Umbilical cord (tissue), 2 donors: ENCODE measurements at places on chromosomes 1 and 21. TPM values are rescaled to one million over a fixed set of nuclear protein-coding genes. Genes with fewer than 3 reads are reported as not detected.

DNA sequence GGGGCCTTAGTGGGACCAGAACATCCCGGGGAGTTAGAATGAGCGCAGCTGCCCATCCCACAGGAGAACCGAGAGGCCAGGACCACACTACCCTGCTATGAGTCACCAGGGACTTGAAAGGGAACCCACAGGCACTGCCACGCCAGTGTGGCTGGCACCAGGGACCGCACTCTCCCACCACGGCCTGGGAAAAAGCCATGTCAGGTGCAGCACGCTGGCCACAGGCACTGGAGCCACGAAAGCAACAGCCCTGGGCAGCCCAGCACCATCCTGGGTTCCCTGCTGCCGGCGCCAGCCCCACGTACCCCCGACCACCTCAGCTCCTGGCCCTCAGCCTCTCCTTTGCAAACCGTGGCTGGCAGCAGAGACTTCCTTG, 14.1 kb upstream of the TMEM240 start:
- no peak for DNase-seq

- DNase-seq = peak; percentile 98
These were observed 79.7 kb downstream of the TBX19 start for GRCh38 chr1:168360151-168361021.

- DNase-seq = no peak
These were observed 7.3 kb downstream of the FCRLB start for GRCh38 chr1:161728376-161729226.

DNA sequence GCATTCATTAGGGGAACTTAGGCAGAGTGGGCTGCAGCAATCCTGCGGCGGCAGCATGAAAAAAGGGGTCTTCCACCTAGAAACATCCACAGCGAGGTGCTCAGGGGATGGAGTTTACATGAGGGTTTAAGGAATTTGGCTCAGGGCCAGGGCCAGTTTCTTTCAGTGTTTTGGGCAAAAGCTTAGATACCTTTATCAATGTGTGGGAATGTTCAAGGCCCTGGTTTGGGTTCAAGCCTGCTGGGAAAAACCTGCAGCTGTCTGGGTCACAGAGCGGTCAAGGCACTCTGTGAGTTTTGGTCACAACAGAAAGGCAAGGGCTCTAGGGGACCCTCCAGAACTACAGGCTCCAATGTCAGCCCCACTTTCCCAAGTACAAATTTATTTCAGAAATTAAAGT, 230.3 kb downstream of the DISC1 start:
- DNase-seq = no peak

GRCh38 chr1:99236756-99237155, 27.5 kb upstream of the PLPPR4 start:
- no peak for DNase-seq

DNA sequence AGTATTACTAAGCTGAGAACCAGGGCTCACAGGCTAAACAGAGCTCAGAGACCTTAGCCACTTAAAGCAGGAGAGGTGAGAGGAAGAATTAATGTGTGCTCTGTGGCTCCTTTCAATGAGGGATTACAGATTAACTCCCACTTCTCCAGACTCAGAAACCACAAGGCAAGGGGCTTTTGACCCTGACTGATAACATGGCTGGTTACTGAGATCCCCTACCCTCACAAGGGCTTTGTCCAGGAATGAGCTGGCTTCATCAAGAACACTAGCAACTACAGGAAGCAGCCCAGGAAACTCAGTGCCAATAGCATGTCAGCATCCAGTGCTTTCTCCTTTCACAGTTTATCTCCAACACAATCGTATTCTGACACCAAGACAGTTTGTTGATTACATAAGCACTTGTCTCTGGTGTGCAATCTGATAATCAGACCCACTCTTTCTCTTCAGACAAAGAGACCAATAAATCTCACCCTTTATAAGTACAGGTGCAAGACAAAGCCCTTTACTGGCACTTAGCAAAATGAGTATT, 38.8 kb downstream of the ERI3 start:
- no peak for DNase-seq

- DNase-seq = no peak
These were observed 421.5 kb upstream of the USP24 start for GRCh38 chr1:55636696-55637095.

DNA sequence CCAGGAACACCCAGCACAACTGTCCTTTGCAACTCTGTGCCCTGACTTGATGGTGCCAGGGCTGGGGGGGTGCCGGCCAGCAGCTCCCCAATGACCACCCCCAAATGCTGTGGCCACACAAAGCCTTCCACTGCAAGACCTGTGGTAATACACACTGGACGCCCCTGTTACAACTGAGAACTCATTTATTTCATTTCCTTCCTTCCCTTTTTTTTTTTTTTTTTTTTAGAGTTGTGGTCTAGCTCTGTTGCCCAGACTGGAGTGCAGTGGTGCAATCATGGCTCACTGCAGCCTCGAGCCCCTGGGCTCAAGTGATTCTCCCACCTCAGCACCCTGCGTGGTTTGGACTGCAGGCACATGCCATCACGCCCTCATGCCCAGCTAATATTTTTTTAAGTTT, 25.2 kb downstream of the TP73 start:
- DNase-seq = no peak

- no peak for DNase-seq
These were observed 162.1 kb downstream of the PATJ start for GRCh38 chr1:61904354-61904753.

- DNase-seq = no peak
These were observed 21.7 kb upstream of the COL6A1 start for GRCh38 chr21:45959779-45960390.

DNA sequence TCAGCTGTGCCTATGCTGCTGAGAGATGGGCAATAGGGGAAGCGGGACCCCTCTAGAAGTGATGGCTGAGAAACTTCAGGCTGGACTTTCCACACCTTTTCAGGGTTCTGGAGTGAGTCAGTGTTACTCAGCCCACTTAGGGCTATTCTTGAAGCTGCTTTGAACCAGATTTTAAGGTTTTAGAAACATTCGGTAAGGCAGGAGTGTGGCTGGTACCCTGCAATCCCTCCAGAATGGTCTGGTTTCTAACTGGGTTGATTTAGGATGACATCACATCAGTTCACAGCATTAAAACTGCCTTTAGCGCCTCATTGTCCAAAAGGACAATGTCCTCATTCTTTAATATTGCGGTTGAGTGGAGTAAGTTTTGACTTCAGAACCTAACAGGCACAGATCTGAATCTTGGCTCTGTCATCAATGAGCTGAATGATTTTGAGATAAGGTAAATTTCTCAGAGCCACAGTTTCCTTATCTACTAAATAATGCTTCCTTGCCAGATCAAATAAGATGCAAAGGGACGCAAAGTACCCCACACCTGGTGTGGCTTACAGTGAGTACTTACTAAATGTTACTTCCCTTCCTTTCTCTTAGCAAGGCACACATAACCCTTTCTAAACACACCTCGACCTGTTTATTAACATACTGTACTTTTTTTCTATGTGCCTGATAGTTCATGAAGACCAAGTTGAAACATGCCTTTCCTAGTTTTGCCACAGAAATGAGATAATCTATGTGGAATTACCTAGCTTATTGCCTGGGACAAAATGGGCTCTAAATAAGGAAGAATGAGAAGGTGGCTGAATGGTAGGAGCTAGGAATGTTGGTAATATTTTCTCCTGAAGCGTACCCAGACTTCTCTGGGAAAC, 209.8 kb downstream of the ROR1 start:
- DNase-seq = no peak

DNA sequence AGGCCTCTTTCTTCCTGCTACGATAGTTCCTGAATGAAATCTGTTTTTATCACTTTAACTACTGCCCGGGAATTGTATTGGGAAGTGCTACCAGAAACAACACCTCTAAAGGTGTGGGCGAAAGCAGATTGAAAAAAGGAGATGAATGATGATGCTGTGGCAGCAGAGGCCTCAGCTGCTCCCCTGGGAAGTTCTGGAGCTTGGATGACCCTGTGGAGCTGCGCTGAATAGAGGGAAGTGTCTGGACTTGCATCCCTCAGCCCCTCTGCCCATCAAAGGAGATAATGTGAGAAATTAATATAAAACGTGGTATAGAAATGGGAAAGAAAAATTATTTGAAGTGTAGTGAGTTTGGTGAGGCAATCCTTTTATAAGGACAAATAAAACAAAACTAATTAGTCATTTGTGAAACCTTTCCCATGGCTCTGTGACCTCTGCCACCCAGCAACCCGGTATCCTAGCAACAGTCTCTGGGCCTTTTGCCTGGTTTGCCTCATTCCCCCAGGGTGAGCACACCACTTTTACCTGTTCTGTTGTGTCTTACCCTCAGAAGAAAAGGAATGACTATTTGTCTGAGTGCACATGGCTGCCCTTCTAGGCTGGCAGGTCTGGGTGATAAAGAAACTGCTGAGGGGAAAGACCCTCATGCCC, 21.3 kb downstream of the OVAAL start:
- DNase-seq = no peak

DNA sequence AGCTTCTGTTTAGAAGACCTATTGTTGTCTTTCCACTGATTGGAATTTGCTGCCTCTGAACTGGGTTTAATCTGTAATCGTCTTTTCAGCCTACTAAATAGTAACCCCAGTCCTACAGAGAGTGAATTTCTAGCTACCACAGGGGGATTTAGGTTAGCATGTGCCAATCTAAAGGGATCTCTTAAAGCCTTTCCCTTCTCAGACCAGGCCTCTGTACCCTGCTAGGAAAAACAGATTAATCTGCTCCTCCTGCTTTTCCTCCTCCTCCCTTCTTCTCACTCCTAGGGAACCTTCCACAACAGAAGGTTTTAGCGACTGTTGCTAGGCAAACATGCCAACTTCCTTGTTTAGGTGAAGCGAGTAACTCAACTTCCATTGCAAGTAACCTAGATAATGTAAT, 1.3 kb upstream of the RC3H1 start:
- peak; percentile 75 for DNase-seq

DNA sequence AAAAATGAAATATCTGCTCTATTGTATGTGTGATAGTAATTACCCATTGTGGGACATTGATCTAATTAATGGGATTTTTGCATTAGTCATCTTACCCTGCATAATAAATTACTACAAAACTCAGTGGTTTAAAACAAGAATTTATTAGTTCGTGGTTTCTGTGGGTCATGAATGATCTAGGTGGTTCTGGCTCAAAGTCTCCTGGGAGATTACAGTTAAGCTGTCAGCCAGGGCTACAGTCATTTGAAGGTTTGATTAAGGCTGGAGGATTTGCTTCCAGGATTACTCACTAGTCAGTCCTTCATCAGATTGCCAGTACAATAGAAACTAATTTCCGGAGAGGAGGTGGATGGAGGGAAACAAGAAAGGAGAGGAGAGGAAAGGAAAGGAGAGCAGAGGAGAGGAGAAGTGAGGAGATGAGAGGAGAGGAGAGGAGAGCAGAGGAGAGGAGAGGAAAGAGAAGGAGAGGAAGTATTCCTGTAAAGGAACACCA, 60.4 kb upstream of the TNFSF4 start:
- DNase-seq = no peak

GRCh38 chr1:60069691-60070090, 3.9 kb downstream of the C1orf87 start:
- no peak for DNase-seq

DNA sequence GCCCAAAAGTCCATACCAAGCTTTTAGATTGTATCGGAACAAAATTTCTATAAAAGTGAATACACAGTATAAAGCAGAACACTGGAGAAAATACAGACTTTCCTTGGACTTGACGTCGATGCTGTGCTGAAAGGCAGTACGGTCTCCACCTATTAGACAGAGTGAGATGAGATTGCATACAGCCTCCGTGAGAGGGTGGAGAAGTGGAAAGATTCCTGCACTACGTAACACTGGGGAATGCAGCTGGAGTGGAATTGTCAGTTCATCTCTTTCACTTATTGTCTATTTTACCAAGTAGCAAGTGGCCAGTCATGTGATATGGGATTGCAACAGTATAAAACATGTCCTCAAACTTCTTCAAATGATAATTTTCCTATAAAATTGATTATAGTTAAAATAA, 209.5 kb downstream of the ZP4 start:
- DNase-seq = peak; percentile 74

- peak; percentile 43 for DNase-seq
These were observed 19.2 kb downstream of the SLC19A2 start for GRCh38 chr1:169466259-169467230.

GRCh38 chr21:34846601-34847112, 177.9 kb downstream of the CLIC6 start:
- peak; percentile 88 for DNase-seq

- DNase-seq = no peak
These were observed 29.2 kb downstream of the RAP1A start for GRCh38 chr1:111648806-111649205.

DNA sequence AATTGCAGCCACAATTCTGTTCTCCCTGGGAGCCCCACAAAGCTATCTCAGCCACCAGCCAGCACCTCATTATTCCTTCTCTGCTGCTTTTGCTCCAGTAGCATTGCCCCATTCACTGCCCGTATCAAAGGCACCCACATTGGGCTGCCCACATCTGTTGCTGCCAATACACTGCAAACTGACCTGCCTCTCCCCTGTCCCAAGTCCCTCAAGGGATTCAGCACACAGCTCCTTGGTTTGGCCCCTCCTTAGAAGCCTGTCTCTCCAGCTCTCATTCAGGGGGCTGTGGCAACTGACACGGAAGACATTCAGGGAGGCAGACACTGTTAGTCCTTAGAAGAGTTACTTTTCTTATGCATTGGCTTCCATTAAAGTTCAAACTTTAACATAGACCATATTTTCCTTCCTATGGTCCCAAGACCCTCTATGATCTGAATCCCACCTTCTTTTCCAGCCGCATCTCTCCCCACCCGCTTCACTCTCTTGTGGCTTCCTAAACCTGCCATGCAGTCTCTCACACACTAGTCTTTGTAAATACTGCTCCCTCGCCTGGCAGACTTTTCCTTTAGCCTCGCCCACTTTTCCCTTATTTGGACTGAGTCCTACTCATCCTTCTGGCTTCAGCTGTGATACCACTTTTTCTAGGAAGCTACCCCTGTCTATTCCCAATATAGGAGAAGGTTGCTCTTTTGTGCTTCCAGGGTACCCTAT, 19.3 kb upstream of the KLHDC8A start:
- DNase-seq = peak; percentile 91

GBP1 gene
- total RNA-seq = 125 TPM

AGRN gene
- 68.4 TPM for total RNA-seq

BMP8B gene
- 0.48 TPM for total RNA-seq

IGSF21 gene
- total RNA-seq = 6.0 TPM

CNR2 gene
- under 0.01 TPM for total RNA-seq

NUP210L gene
- total RNA-seq = 0.48 TPM
